CD8-positive, alpha-beta memory T cell (primary cell): ENCODE measurements at places on chromosomes 16 and 17. TPM values are rescaled to one million over a fixed set of nuclear protein-coding genes. Genes with fewer than 3 reads are reported as not detected.

CACNG1 gene
- not detected for polyA plus RNA-seq

SPIRE2 gene
- polyA plus RNA-seq, result 0.18 TPM

GPS2 gene
- polyA plus RNA-seq, result 116 TPM

NLRC3 gene
- 49.8 TPM for polyA plus RNA-seq

SCNN1G gene
- not detected for polyA plus RNA-seq

GPRC5C gene
- not detected for polyA plus RNA-seq

PLEKHH3 gene
- polyA plus RNA-seq, result not detected

AOC3 gene
- not detected for polyA plus RNA-seq

KRT16 gene
- not detected for polyA plus RNA-seq

TMIGD1 gene
- not detected for polyA plus RNA-seq

NPIPB8 gene
- 0.60 TPM for polyA plus RNA-seq

G6PC1 gene
- not detected for polyA plus RNA-seq

SLC52A1 gene
- polyA plus RNA-seq, result 0.12 TPM

KLHL10 gene
- 0.24 TPM for polyA plus RNA-seq

NPIPA3 gene
- polyA plus RNA-seq, result not detected

AGRP gene
- not detected for polyA plus RNA-seq

LYZL6 gene
- polyA plus RNA-seq, result not detected

TAX1BP3 gene
- polyA plus RNA-seq, result 38.9 TPM

KRTAP1-4 gene
- polyA plus RNA-seq, result not detected

RNF112 gene
- polyA plus RNA-seq, result not detected

FASN gene
- polyA plus RNA-seq, result 2.7 TPM

ST6GALNAC2 gene
- polyA plus RNA-seq, result 2.9 TPM

TERB1 gene
- not detected for polyA plus RNA-seq

NTN1 gene
- polyA plus RNA-seq, result not detected

SPN gene
- 255 TPM for polyA plus RNA-seq
